ENCODE measurements at places on chromosomes 12 and 14. TPM values are rescaled to one million over a fixed set of nuclear protein-coding genes. Genes with fewer than 3 reads are reported as not detected.

GRCh38 chr14:26424537-26424936 lies 173.3 kb downstream of the NOVA1 start:
- DNase-seq: no peak

- no peak for DNase-seq
Observed at GRCh38 chr12:98002887-98003493, 512.4 kb upstream of the TMPO start.

DNA sequence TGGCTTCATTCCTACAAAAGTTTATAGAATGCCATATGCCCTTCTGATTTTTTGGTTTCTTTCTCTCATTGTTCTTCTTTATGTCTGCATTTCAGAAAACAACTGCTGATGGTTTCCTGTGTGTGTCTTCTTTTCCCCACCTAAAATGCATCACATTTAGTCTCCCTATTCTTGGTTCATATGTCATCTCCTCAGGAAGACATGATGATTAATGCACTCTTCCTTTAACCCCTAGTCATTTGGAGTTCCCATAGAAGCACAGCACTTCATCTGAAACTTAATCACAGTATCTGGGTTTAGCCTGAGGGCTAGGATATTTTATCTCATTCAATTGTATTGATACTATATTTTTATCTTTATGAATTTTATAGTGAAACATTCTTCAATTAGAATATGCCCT lies 21.5 kb downstream of the GNPNAT1 start:
- DNase-seq: no peak

- no peak for DNase-seq
Observed at GRCh38 chr12:64160711-64161060, 61.4 kb downstream of the KICS2 start.

DNA sequence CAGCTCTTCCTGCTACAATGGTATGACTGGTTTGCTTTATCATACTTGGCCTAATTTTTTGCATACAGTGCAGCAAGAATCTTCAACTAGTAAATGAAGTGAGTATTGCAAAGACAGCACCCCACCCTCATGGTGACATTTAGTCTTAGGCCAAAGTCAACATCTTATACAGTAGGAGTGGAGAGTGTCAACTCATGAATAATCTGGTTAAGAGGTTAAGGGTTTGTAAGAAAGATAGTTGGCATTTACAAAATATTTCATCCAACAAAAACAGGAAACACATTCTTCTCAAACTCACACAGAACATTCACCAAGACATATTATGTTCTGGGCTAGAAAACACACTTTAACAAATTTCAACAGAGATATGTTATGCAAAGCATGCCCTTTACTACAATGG lies 2.2 kb upstream of the OAS1 start:
- DNase-seq: no peak

DNA sequence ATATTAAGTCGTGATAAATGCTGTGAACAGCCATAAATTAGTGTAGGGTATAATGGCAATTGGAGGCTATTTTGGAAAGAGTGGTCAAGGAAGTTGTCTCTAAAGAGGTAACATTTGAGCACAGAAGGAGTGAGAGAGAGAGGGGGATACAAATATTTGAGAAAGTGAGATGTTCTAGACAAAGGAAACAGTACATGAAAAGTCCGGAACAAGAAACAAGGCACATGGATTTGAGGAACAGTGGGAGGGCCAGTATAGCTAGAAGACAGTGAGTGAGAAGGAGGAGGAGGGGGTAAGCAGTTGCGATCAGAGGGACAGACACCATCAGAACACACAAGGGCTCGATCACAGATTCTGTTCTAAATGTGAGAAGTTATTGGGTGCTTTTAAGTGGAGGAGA lies 20.1 kb upstream of the RNASE12 start:
- no peak for DNase-seq

DNA sequence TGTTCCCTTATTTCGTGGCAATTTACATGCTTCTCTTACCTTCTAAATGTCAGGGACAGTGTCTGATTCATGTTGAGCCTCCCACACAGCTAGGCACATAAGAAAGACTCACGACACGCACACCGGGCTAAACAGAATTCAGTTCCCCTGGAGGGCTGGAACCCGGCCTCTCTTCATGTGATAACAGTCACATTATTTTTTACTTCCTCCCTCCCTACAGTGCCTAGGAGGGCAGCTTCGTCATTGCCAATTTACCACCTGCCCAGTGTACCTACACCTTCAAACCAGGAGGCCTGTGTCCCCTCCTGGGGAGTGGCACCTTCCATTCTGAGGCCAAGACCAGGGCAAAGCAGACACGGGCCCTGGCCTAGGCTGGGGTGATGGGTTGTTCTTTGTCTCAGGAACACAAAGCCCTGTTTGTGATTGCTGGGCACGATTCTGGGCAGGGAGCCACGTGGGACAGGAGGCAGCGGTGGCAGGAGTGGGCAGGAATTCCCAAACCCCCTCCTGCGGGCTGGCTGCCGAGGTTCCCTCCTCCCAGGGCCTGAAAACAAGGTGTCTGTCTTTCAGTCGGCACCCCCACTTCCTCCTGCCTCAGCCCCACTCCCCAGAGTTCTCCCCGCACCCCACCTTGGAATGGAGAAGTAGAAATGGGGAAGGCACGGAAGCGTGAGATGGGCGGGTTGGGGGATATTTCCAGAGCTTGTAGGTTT lies 6.8 kb upstream of the RASAL1 start:
- DNase-seq: no peak

DNA sequence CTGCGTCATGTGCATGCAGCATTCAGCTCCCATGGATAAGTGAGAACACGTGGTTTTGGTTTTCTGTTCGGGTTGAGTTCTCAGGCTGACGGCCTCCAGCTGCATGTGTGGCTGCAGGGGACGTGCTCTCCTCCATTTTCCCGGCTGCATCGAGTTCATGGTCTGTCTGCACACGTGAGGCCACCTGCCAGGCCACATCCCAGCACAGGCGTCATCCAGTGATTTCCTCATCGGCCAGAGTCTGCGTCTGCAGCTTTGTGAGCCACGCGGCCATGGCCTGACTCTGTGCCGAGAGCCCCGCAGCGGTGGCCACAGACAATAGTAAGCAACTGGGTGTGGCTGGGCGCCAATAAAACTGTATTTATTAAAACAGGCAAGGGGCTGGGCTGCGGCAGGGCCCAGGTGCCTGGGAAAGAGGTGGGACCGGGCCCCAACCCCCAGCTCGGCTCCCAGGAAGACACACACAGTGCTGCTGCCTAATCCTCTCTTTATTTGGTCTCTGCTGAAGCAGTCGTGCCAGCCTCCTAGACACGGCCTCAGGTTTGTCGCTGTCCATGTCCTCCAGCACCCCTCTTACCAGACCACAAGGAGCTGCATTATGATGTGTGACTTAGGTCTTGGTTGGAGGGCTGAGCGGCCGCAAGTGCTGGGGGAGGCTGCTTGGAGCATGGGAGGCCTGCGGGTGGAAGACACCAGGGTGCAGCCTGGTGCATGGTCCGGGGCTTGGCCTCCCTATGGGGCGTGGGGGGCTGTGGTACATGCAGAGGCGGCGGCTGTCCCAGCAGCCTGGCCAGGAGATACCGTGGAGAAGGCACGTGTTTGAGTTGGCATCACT lies 52.0 kb downstream of the NOC4L start:
- no peak for DNase-seq

SDR39U1 gene
- 54.1 TPM for polyA plus RNA-seq

Measured in forelimb muscle (tissue), 1 donor.